DMS 273 treated with DMSO at 0.1 percent for 48 hours (cell line): ENCODE measurements at places on chromosomes 3 and 15.

DNA sequence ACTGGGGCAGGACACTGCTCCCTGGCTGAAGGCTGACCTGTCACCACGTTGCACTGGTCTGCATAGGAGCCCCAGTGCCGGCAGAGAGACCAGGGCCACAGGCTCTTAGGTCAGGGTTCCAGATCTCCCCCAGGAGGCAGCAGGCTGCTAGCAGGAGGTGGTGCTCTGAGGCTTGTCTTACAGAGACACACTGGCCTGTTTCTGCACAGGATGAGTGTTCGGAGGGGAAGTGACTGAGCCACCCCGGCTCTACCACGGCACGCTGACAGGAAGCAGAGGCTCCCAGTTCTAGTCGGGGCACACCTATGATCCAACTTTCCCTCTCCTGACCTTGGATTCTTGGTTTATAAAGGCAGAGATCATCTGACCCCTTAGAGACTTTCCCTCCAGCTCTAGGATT, 8.6 kb downstream of the FBXL22 start:
- DNase-seq = no peak

- no peak for DNase-seq
Observed at GRCh38 chr15:91304210-91304609, 204.2 kb downstream of the SV2B start.

DNA sequence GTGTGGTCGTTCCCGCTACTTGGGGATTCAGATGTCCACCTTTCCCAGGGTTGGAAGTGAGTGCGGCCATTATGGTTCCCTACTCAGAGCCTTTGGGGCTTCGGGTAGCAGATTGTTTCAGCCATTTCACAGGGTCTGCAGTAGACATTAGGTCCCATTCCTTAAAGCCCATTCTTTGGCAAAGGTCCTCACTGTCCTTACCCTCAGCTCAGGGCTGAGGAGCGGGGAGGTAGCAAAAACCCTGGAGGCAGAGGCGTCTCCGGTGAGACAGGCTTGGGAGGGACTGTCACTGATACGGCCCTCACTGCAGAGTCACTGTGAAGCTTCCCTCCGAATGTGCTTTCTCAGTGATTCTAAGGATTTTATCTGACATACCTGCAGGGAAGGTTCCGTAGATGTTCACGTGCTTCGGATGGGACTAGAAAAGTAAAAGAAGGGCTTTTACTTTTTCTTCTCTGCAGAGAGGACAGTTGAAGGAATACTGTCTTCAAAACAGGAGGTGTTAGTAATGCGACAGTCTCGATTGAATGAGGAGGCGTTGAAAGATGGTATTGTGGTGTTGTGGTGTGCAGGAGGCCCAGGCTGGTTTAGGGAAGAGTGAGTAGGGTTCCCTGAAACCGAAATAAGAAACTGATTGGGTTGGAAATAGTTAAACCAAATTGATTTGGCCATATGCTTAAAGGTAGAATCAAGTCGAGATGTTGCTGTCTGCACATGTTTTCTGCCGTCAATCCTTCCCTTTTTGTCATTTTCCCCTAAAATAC, 630 bp downstream of the ATP6V1A start:
- DNase-seq = peak; percentile 23

DNA sequence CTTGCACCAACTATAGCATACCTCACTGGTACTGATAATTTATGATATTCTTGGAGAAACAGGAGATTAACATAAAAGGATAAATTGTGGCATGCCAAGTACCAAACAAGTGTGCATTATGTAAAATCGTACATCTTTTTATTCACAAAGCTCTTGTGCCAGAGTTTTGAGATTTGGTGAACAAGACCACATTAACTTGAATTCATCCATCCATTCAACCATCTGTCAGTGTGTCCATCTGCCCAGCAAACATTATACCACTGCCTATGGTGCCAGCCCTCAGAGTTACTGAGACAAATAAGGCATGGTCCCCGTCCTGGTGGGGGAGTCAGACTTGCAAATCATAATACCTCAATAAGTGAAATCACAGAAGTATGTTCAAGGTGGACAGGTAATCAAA, 17.0 kb upstream of the NEO1 start:
- peak; percentile 19 for DNase-seq

GRCh38 chr3:126661532-126662364, 6.8 kb upstream of the TXNRD3 start:
- DNase-seq = no peak

GRCh38 chr3:19232566-19232965, 84.3 kb downstream of the KCNH8 start:
- DNase-seq = no peak

- no peak for DNase-seq
Observed at GRCh38 chr15:81216422-81216821, 19.7 kb downstream of the IL16 start.

DNA sequence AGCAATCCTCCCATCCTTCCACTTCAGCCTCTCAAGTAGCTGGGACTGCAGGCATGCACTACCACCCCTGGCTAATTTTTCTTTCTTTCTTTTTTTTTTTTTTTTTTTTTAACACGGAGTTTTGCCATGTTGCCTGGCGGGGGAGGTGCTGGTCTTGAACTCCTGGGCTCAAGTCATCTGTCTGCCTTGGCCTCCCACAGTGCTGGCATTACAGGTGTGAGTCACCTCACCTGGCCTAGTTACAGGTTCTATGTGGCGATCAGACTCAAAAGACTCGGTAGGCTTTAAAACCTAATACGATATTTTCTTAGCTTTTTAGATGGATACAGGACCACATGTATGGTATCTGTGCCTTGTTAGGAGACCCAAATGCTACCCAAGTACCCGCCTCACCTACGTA, 14.0 kb upstream of the SLC25A26 start:
- DNase-seq = no peak

GRCh38 chr3:188827576-188827975, 344.2 kb upstream of the TPRG1 start:
- no peak for DNase-seq

GRCh38 chr3:124409650-124410275, 320.5 kb upstream of the UMPS start:
- DNase-seq = no peak

DNA sequence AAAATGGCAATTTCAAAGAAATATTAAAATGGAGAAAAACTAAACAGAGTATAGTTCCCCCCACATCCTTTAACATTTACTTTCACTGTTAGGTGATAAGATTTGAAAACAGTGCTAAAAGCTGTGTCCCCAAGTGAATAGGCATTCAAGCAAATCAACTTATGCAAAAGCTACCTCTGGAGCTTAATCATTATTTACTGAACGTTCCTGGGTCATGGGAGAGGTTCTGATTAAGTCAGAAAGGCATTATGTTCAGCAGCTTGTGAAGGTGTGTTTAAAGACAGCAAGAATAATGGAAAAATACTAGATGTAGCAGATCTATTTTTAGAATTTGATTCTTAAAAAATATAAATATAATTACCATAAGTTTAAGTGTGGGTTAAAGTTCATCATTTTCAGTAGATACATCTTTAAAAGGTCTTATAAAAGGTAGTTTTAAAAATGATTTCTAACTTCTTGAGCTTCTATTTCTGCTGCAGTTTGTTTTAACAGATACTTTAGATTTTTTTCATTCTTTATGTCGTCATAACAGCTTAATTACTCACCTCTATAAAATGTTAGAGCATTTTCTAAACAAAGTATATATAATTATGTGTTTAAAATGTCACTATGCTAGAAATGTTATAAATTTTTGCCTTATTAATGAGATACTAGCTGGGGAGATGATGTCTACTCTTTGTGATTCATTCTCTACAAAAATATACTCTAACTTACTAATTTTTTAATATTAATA, 127.9 kb downstream of the MITF start:
- no peak for DNase-seq

- no peak for DNase-seq
Observed at GRCh38 chr3:128554465-128555097, 61.6 kb upstream of the GATA2 start.

- no peak for DNase-seq
Observed at GRCh38 chr15:69623392-69624154, 171.0 kb downstream of the RPLP1 start.

DNA sequence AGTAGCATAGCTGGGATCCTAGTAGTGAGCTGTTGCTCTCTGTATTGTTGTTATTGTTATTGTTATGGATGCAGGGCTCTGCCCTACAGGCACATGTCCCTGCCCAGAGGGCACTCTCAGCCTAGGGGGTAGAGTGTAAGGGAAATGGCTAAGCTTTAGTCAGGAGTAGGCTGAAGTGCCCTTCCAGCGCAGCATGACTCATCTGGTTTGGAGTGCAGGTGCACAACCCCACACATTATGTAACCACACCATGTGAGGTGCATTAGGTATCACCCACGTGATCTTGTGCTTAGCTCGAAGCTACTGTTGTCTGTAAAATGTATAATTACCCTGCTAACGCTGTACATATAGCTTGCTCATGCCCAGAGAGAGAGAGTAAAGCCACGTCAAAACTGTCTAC, 48.3 kb upstream of the TIPARP start:
- DNase-seq = no peak

GRCh38 chr3:51955893-51956770, 951 bp downstream of the GPR62 start:
- no peak for DNase-seq

- DNase-seq = no peak
Observed at GRCh38 chr3:113804661-113805060, 33.9 kb upstream of the GRAMD1C start.

GRCh38 chr15:63593705-63594671, 3.2 kb upstream of the FBXL22 start:
- DNase-seq = no peak

GRCh38 chr3:37170513-37170912, 3.9 kb downstream of the LRRFIP2 start:
- no peak for DNase-seq

- no peak for DNase-seq
Observed at GRCh38 chr3:62068337-62068736, 305.0 kb downstream of the FEZF2 start.

DNA sequence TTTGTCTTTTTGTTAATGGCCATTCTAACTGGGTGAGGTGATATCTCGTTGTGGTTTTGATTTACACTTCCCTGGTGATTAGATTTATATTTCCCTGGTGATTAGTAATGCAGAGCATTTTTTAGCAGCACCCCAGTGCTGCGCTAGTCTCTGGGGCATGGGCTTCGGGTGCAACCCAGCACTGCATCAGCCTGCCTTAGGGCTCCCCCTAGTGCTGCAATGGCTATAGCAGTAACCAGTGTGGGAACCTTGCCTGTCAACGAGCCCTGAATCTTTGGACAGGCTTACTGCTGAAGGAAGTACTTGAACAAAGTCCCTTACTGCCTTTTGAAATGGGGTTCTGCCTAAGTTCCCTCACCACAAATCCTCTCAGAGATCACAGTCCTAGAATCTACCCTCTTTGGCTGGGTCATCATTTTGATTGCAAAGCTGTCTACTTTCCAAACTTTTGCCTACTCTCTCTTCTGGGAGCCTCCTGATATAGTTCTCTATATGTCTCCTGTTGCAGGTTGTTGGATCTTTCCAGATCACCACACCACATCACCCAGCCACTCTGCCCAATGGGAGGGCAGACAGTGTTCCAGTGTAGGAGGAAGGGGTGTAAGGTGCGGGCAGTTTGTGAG, 79.2 kb upstream of the CCNL1 start:
- DNase-seq = peak; percentile 12
